ENCODE measurements at places on chromosomes 5 and 9.

DNA sequence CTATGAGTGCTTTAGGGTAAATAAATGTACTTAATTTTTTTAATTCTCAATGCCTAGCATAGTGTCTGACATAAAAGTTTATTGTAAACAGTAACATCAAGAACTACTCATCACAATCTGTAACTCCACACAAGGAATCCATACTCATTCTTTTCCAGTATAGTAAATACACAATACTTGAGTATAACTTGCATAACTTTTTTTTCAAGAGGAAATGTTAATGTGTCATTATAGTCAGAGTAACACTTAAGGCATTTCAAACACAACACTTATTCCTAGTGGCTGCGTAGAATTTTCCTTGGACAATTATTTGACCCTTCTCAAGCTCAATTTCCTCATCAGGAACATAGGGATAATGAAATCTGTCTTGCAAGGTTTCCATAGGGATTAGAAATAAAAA is 584.3 kb downstream of the CAAP1 start:
- DNase-seq, result no peak

GRCh38 chr9:93622691-93623090 is 46.3 kb downstream of the PHF2 start:
- no peak for DNase-seq

GRCh38 chr5:36304095-36304805 is 2.5 kb upstream of the RANBP3L start:
- DNase-seq, result no peak

- no peak for DNase-seq
Measured at GRCh38 chr9:131487621-131488031, 15.1 kb upstream of the POMT1 start.

- no peak for DNase-seq
Measured at GRCh38 chr9:77647267-77648233, 572 bp downstream of the GNA14 start.

- no peak for DNase-seq
Measured at GRCh38 chr5:41145306-41145705, 68.0 kb downstream of the C6 start.

DNA sequence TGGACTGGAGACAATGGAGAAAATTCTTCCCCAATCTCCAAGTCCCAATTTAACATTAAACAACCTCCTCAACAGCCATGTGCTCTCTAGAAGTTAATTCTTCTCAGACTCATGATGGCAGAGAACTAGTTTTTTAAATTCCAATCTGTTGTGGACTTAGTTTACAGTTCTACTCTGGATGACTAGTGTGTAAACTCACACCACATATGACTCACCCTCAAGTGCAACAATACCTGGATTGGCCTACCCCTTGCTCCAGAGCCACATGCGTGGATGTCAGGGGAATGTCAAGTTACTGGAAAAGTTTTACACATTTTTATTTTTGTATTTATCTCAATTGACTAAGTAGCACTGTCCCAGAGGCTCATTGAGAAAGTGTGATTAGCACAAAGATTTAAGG is 136.0 kb upstream of the EFNA5 start:
- DNase-seq, result no peak

- peak; percentile 34 for DNase-seq
Measured at GRCh38 chr5:42583322-42583721, 160.1 kb downstream of the GHR start.

- DNase-seq, result no peak
Measured at GRCh38 chr5:113336975-113337374, 97.8 kb downstream of the TSSK1B start.

DNA sequence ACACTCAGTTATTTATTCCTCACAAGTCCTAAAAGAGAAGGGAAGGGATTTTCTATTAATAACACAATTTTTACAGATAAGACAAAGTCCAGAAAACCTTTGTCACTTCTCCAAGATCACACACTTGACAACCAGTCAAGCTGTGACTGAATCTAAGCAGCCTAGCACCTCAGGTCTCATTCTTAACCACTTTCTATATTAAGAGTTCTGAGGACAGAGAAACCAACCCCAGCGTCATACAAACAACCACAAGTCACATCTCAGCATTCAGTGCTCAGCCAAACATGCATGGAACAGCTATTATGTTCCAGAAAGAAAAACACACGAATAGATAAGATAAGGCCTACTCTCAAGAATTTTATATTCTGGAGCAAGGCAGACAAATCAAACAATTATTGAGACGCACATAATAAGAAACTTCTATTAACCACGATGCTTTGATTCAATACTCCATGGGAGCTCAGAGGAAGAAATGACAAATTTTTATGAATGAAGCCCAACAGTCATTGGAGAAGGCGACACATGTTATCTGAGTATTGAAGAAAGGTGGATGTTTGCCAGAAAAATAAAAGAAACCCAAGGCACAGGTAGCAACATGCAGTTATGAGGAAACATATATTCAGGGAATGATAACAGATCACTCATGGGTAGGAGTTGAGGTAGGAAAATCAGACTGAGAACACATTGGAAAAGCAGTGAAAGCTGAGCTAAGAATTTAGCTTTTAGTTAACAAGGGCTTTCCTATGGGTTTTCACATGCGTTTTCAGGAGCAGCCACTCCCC is 113.1 kb downstream of the HTR4 start:
- DNase-seq, result no peak

- no peak for DNase-seq
Measured at GRCh38 chr5:108654051-108654450, 93.6 kb upstream of the FER start.

Measured in left renal cortex interstitium (tissue), 4 donors.